ENCODE measurements at places on chromosomes 2 and 18. TPM values are rescaled to one million over a fixed set of nuclear protein-coding genes. Genes with fewer than 3 reads are reported as not detected.

- H3K27me3 ChIP-seq, result peaks cover 3% of the 10 kb centered on the region
- H3K4me3 ChIP-seq, result no peak overlapping the region
- no peak overlapping the region for H3K27ac ChIP-seq
- no peak for DNase-seq
These were observed 500.2 kb upstream of the HS6ST1 start for GRCh38 chr2:128818704-128819491.

GRCh38 chr2:29361231-29361630 is 246.0 kb downstream of the CLIP4 start:
- H3K4me3 ChIP-seq, result no peak overlapping the region
- peaks cover 4% of the 10 kb centered on the region for H3K4me1 ChIP-seq
- no peaks in the 10 kb centered on the region for H3K36me3 ChIP-seq
- no peak for DNase-seq
- H3K27me3 ChIP-seq, result no peaks in the 10 kb centered on the region

Gene POLR1A
- total RNA-seq, result 69.8 TPM

Gene RTP5
- total RNA-seq, result not detected

GRCh38 chr2:154587739-154588138 is 110.8 kb upstream of the KCNJ3 start:
- no peak overlapping the region for H3K27ac ChIP-seq
- no peaks in the 10 kb centered on the region for H3K36me3 ChIP-seq
- H3K4me1 ChIP-seq, result no peaks in the 10 kb centered on the region
- no peak overlapping the region for H3K4me3 ChIP-seq
- no peaks in the 10 kb centered on the region for H3K27me3 ChIP-seq
- DNase-seq, result no peak

GRCh38 chr18:80258640-80259039 is 11.3 kb upstream of the PARD6G start:
- no peak for DNase-seq
- H3K4me1 ChIP-seq, result no peaks in the 10 kb centered on the region
- no peak overlapping the region for H3K4me3 ChIP-seq

Gene RNF152
- 7.5 TPM for total RNA-seq

DNA sequence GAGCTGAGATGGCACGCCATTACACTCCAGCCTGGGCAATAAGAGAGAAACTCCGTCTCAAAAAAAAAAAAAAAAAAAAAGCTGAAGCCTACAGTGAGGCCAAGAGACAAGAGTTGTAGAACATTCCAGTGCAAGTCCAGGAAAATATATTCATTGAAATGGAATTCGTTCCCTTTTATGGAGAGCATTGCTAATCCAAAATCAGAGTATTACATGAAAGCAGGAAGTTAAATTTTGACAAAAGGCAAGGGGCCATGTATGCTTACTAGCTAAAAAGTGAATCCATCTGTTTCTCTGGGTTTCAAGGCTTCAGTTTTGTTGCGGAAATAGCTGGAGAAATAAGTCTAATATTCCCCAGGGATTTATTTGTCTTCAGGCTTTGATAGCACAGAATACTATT is 471.7 kb downstream of the THSD7B start:
- no peak overlapping the region for H3K27ac ChIP-seq
- no peak overlapping the region for H3K4me3 ChIP-seq
- no peaks in the 10 kb centered on the region for H3K4me1 ChIP-seq
- H3K27me3 ChIP-seq, result no peaks in the 10 kb centered on the region

- H3K4me1 ChIP-seq, result no peaks in the 10 kb centered on the region
- no peak overlapping the region for H3K4me3 ChIP-seq
- H3K27ac ChIP-seq, result no peak overlapping the region
- H3K36me3 ChIP-seq, result no peaks in the 10 kb centered on the region
These were observed 81.0 kb downstream of the TPO start for GRCh38 chr2:1494257-1494656.

- no peak overlapping the region for H3K4me3 ChIP-seq
- DNase-seq, result no peak
- H3K27ac ChIP-seq, result no peak overlapping the region
- no peaks in the 10 kb centered on the region for H3K27me3 ChIP-seq
- H3K4me1 ChIP-seq, result peaks cover 16% of the 10 kb centered on the region
These were observed 349.7 kb upstream of the GALNT5 start for GRCh38 chr2:156907806-156908205.

Gene ALMS1
- total RNA-seq, result 48.1 TPM

DNA sequence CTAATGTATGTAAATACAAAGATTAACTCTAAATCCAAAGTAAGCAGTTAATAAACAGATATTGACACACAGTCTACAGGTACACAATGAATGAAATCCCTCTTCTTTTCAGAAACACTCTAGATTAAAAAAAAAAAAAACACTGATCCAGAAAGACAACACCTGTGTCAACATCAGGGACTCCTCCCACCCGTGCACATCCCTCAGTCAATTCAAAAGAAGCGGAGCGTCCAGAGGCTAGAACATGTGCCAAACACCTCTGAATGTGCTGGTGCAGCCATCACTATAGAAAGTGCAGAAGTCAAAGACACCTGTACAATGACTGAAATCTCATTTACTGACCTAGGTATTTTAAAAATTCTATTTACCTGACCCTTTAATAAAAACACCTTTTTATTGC is 622.6 kb upstream of the ID2 start:
- H3K27me3 ChIP-seq, result no peaks in the 10 kb centered on the region
- DNase-seq, result no peak
- no peak overlapping the region for H3K27ac ChIP-seq
- H3K4me1 ChIP-seq, result no peaks in the 10 kb centered on the region
- H3K4me3 ChIP-seq, result no peak overlapping the region

DNA sequence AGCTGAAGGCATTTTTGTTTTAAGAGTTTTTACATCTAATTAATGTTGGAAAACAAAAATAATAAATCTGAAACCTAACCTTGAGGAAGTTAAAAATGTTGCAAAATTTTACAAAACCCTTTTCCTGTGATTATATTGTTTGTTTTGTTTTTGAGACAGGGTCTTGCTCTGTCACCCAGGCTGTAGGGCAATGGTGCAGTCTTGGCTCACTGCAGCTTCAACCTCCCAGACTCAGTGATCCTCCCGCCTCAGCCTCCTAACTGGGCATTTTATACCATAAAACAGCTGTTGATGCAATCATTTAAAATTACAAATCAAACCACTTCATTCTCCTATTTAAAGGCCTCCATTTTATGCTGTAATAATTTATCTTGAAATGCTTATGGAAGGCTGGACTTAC is 1.7 kb upstream of the ZNF24 start:
- no peak for DNase-seq
- no peaks in the 10 kb centered on the region for H3K36me3 ChIP-seq
- peak overlapping the region; percentile 99 for H3K27ac ChIP-seq
- no peaks in the 10 kb centered on the region for H3K27me3 ChIP-seq
- peak overlapping the region; percentile 100 for H3K4me3 ChIP-seq

Gene CABLES1
- 2.3 TPM for total RNA-seq

- H3K4me1 ChIP-seq, result peaks cover 3% of the 10 kb centered on the region
- peaks cover 4% of the 10 kb centered on the region for H3K36me3 ChIP-seq
- DNase-seq, result no peak
- no peak overlapping the region for H3K4me3 ChIP-seq
These were observed 800 bp downstream of the TTC21B start for GRCh38 chr2:165952741-165953211.

DNA sequence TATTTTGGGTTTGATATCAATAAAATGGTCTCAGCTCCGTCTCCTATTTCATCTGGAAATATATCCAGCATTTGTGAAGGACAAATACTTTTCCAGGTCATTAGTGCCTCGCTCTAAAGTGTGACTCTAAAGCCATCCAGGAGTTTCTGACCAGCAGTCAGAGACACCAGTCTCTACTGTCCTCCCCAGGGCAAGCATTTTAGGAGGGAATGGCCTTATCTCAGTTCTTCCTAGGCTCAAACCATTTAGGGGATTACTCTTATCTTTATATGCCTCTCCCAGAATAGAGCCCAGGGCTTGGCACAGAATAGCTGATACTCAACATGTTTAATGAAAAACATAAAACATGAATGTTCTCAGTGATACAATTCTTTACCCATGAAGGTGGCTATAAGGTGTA is 187.6 kb downstream of the NAPG start:
- no peaks in the 10 kb centered on the region for H3K27me3 ChIP-seq
- no peak for DNase-seq
- H3K36me3 ChIP-seq, result no peaks in the 10 kb centered on the region
- H3K4me1 ChIP-seq, result no peaks in the 10 kb centered on the region
- H3K27ac ChIP-seq, result no peak overlapping the region
- no peak overlapping the region for H3K4me3 ChIP-seq

Gene TMEM163
- total RNA-seq, result 0.71 TPM

Gene PDE1A
- 27.4 TPM for total RNA-seq

Gene SP3
- total RNA-seq, result 105 TPM

GRCh38 chr18:23440131-23440530 is 13.0 kb upstream of the RIOK3 start:
- H3K4me3 ChIP-seq, result peak overlapping the region; percentile 48
- DNase-seq, result no peak
- H3K36me3 ChIP-seq, result no peaks in the 10 kb centered on the region

DNA sequence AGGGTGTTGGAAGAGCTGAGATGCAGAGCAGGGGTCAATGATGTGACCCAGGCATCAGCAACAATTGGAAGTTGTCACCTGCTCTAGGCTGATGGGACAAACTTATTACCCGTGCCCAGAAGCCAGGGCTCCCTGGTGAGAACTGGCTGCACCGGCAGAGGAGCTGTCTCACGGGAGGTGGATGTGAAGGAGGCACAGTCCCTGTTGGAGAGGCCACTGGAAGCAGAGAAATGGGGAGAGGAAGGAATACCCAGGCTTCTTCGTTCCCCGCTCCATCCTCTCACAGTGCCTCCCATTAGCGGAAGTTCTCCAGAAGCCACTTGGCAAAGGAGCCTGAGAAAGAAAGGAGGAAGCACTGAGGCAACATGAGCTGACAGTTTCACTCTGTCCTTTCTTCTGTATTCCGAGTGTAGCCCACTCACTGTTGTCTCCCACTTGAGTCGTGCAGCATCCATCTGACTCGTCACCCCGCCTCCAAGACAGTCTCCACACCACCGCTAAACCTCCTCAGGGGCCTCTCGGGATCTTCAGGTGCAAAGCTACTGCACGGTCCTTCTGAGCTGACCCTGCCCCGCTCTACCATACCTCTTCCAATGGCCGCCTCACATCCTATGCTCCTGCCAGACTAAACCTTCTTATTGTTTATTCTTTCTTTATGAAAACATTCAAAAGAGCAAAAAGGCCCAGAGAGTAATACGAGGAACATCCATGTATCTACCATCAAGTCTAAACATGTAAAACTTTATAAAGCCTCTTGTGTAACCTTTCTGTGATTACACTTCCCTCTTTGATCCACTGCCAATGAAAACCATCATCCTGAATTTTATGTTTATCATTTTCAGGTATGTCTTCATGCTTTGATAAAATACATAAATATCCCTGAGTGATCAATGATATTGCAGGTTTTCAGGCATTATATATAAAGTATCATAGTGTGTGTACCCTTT is 19.1 kb upstream of the AFTPH start:
- H3K4me1 ChIP-seq, result no peaks in the 10 kb centered on the region
- no peaks in the 10 kb centered on the region for H3K27me3 ChIP-seq
- H3K27ac ChIP-seq, result no peak overlapping the region
- no peak for DNase-seq
- no peak overlapping the region for H3K4me3 ChIP-seq

Gene WDR7
- 15.9 TPM for total RNA-seq

Gene GPN1
- 46.1 TPM for total RNA-seq

GRCh38 chr2:201046881-201047280 is 24.6 kb downstream of the HYCC2 start:
- H3K27me3 ChIP-seq, result no peaks in the 10 kb centered on the region
- H3K27ac ChIP-seq, result no peak overlapping the region
- no peak overlapping the region for H3K4me3 ChIP-seq

GRCh38 chr2:208491641-208492040 is 85.0 kb downstream of the PTH2R start:
- no peaks in the 10 kb centered on the region for H3K27me3 ChIP-seq
- DNase-seq, result no peak
- no peaks in the 10 kb centered on the region for H3K36me3 ChIP-seq
- H3K4me3 ChIP-seq, result no peak overlapping the region

DNA sequence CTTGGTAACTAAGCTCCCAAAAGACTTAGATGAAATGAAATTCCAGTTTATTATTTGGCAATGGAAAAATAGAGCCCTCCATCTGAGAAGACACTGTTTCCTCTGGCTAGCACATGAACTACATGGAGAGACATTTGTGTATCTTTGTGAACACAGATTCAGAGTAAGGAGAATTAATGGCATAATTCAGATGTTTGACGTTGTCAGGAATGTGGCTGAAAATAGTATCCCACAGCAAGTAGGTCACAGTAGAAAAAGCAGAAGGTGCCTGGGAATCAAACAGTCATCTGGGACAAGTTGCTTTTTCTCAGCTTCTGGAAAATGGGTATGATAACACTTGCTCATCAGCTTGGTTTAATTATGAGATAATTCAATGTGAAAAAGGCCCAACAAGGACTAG is 288.6 kb downstream of the PTPRM start:
- DNase-seq, result no peak
- no peaks in the 10 kb centered on the region for H3K4me1 ChIP-seq
- H3K27ac ChIP-seq, result no peak overlapping the region
- no peaks in the 10 kb centered on the region for H3K27me3 ChIP-seq

Gene AQP12B
- not detected for total RNA-seq

DNA sequence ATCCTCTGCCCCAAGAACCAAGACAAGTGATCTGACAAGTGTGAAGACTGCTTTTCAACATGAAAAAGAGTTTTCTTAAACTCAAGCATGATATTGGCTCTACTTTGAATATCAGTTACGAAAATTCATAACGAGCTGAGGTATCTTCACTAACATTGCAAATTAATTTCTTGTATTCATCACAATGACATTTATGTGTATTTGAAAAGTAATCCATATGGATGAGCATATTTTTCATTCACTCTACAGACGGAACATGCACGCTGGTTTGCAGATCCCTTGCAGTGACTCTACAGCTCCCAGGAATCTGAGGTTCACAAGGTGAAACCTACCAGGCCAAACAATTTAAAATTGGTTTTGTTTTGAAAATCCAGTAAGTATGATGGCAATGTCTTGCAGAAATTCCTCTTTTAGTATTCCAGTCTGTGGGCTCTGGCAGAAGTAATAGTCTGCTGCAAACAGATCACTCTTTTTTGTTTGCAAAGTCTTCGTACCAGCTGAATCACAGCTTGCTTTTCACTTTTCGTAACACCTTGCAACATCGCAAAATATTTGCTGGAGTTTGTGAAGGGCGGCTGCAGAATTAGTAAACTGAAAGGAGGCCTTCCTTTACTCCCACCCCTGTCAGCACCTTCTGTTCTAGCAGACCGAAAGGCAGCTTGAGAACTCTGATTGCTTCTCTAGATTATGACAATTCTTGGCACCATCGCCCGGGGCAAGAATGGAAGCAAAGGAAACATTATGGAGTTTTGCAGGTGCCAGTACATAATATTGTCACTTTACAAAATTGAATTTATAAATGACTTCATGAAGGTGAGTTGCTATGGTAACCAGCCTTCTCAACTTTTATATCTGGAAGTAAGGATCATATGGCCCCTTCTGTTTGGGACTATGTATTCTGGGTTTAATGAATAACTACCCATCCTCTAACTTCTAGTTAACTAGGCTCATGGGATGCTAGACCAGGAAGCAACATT is 168.7 kb downstream of the TMEM247 start:
- no peak for DNase-seq
- H3K4me1 ChIP-seq, result no peaks in the 10 kb centered on the region
- H3K4me3 ChIP-seq, result no peak overlapping the region
- no peak overlapping the region for H3K27ac ChIP-seq
- peaks cover 2% of the 10 kb centered on the region for H3K36me3 ChIP-seq

GRCh38 chr2:236642584-236643291 is 73.1 kb downstream of the ACKR3 start:
- no peak for DNase-seq
- H3K27ac ChIP-seq, result no peak overlapping the region
- no peak overlapping the region for H3K4me3 ChIP-seq
- H3K27me3 ChIP-seq, result no peaks in the 10 kb centered on the region
